Tibial nerve (tissue), 4 donors: ENCODE measurements at places on chromosomes 2 and 18. TPM values are rescaled to one million over a fixed set of nuclear protein-coding genes. Genes with fewer than 3 reads are reported as not detected.

MAP3K19 gene
- total RNA-seq, result not detected

CNDP1 gene
- total RNA-seq, result 1.0 TPM

SOX11 gene
- total RNA-seq, result not detected

DNA sequence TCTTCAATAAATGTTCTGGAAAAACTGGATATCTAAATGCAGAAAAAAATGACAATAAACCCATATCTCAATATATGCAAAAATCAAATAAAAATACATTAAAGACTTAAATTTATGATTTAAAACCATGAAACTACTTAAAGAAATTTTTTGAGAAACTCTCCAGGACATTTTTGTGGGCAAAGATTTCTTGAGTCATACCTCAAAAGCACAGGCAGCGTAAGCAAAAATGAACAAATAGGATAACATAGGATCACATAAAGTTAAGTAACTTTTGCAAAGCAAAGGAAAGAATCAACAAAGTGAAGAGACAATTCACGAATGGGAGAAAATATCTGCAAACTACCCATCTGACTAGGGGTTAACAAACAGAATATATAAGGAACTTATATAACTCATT lies 1545.5 kb downstream of the SUCLG1 start:
- no peak overlapping the region for H3K4me3 ChIP-seq
- no peaks in the 10 kb centered on the region for H3K27me3 ChIP-seq
- no peak overlapping the region for H3K27ac ChIP-seq
- no peaks in the 10 kb centered on the region for H3K36me3 ChIP-seq
- H3K4me1 ChIP-seq, result no peaks in the 10 kb centered on the region

- no peaks in the 10 kb centered on the region for H3K36me3 ChIP-seq
- no peaks in the 10 kb centered on the region for H3K27me3 ChIP-seq
- no peaks in the 10 kb centered on the region for H3K4me1 ChIP-seq
- H3K27ac ChIP-seq, result peak overlapping the region; percentile 65
Observed at GRCh38 chr2:127143841-127144782, 37.2 kb upstream of the BIN1 start.

DNA sequence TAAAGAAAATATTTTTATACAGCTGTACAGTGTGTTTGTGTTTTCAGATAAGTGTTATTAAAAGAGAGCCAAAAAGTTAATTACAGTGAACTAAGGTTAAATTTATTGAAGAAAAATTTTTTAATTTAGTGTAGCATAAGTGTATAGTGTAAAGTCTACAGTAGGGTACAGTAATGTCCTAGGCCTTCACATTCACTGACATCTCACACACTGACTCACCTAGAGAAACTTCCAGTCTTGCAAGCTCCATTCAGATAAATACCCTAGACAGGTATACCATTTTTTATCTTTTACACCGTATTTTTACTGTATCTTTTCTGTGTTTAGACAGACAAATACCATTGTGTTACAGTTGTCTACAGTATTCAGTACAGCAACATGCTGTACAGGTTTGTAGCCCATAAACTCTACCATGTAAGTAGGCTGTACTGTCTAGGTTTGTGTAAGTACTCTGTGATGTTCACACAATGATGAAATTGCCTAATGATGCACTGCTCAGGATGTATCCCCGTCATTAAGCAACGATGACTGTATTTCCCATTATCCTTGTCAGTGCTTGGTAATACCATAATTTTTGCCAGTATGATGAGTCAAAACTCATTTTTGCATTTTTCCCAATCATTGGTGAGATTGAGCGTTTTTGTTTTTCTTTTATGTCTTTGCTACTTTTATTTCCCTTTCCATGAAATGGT lies 48.2 kb upstream of the B3GNT2 start:
- DNase-seq, result no peak
- no peaks in the 10 kb centered on the region for H3K27me3 ChIP-seq

GATA6 gene
- 6.0 TPM for total RNA-seq

SCN2A gene
- 0.30 TPM for total RNA-seq

GRCh38 chr2:121837591-121837990 lies 82.1 kb downstream of the TSN start:
- no peak overlapping the region for H3K27ac ChIP-seq
- no peaks in the 10 kb centered on the region for H3K27me3 ChIP-seq
- DNase-seq, result no peak
- no peaks in the 10 kb centered on the region for H3K36me3 ChIP-seq
- H3K4me3 ChIP-seq, result no peak overlapping the region

DNA sequence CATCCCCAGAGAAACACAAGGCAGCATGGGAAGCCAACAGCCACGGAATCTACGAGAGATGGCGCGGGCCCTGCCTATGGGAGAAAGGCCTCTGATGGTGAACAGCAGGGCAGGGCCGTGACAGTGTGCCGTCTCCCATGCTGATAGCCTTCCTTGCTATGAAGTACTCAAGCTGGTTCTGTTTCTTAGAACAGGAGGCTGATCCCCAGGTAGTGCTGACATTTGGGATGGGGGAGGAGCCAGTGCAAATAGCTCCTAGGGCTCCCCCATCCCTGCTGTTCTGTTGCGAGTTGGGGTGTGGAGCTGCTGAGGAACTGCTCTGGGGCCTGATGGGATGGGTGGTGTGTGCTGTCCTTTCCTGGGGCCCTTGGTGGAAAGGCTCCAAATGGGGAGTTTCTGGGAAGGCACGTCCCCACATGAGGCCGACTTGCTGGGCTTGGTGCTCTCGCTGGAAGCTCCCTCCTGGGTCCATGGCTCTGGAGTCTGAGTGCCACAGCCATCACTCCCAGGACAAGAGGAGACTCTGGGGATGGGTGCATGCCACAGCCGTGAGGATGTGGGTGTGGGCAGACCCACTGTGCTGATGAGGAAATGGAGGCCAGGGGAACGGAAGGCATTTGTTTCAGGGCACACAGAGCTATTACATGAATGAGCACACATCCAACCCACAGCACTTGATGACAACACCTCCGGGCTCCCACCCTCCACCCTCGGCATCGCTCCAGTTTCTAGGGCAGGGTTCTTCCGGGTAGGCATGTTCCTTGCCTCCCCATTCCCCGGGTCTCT lies 246.8 kb downstream of the HDAC4 start:
- DNase-seq, result no peak
- H3K36me3 ChIP-seq, result no peaks in the 10 kb centered on the region
- no peak overlapping the region for H3K4me3 ChIP-seq
- no peak overlapping the region for H3K27ac ChIP-seq

DNA sequence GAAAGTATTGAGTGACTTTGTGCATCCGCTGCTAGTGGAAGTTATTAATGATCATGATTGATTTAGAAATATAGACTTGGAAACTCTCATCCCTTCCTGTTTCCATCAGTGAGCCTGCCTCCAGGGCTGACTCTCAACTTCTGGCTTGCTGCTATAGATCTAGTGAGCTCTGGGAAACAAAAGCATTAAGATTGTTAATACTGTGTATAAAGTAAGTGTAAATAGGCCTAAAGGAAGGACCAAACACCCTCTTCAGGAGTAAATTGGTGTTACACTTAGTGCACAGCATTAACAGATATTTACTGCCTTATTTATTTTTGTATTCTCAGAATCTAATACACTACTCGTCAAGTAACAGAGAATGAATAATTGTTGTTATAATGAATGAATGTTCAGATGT lies 285.6 kb downstream of the THSD7B start:
- no peaks in the 10 kb centered on the region for H3K27me3 ChIP-seq
- no peaks in the 10 kb centered on the region for H3K4me1 ChIP-seq
- no peak overlapping the region for H3K4me3 ChIP-seq
- DNase-seq, result no peak
- no peaks in the 10 kb centered on the region for H3K36me3 ChIP-seq

RAPGEF4 gene
- total RNA-seq, result 8.1 TPM
